ENCODE measurements at places on chromosomes 6 and 20.

DNA sequence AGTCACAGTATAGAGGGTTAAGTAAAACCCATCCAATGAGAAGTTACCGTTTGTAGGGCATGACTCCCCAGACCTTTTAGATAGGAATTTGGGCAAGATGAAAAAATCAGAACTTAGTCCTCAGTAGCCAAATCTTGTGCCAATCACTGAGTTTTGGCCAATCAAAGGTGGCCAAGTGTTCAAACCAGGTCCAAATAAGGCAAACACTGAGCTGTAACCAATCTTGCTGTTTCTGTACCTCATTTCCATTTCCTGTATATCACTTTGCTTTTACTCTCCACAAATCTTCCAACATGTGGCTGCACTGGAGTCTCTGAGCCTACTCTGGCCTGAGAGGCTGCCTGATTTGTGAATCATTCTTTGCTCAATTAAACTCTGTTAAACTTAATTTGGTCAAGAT is 81.8 kb upstream of the GPR6 start:
- peak; percentile 19 for DNase-seq

- peak; percentile 9 for DNase-seq
Observed at GRCh38 chr6:17022604-17023003, 79.2 kb upstream of the STMND1 start.

- peak; percentile 87 for DNase-seq
Observed at GRCh38 chr20:63955827-63956663, at the start of gene UCKL1. Gene UCKL1 (minus strand): TSS chr20:63956416. CDS start chr20:63956372, 44 bp downstream.

DNA sequence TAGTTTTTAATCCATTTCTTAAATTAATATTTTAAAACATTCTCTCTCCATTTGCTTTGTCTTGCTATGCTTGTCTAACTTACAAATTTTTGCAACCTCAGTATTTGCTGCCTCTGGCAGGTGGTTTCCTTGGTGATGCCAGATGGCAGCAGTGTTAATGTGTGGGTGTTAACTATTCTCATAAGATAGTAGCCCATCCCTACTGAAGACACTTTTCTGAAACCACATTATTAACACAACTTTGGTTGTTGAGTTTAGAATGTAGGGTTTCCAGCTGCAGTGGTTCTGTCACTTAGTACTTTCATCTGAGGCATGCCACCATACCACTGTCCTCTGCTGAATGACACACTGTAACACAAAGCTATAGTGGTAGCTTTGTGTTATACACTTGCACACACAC is 75.1 kb downstream of the MYO6 start:
- DNase-seq, result no peak

GRCh38 chr6:45667300-45667699 is 289.6 kb upstream of the SUPT3H start:
- DNase-seq, result no peak

- DNase-seq, result no peak
Observed at GRCh38 chr6:30364591-30364990, 19.6 kb downstream of the RPP21 start.

DNA sequence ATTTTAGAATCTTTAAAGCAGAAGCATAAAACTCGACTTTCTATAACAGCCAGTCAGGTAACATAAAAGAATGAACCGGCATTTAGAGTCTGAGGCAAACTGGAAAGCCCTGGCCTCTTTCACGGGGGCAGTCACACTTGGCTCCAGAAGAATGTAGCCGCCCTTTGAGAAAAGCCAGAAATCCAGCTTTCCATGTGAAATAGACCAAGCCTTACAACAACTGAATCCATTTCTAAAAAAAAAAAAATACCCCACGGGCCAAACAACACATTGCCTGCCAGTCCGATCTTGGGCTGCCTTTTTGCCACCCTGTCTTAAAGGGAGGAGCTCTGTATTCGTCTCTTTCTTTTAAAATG is 252.9 kb upstream of the TAB2 start:
- no peak for DNase-seq

DNA sequence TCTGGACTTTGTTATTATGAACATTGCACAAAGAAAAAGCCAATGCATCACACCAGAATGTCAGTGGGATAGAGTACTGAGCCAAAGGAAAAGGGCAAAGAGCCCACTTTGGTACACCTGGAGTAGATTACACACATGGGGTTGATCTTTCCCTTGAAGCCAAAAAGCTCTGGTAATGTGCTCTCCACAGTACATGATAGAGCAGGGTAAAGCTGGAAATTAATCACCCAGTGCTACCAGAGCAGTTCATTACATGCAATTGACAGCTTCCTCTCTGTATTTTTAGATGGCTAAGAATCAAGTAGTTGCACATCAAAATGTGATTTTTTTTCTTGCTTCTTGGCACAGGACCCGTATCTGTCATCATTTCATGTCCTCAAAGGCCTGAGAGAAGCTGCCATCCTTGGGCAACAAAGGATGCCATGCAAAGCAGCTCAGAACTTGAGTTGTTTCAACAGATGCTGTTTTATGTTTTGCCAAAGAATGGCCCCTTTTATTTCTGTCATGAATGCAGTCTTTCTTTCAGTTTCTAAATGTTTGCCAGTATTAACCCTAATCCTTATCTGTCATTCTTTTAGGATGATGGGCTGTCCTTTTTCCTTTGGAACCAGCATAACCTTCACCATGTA is 88.1 kb downstream of the HDGFL1 start:
- no peak for DNase-seq

DNA sequence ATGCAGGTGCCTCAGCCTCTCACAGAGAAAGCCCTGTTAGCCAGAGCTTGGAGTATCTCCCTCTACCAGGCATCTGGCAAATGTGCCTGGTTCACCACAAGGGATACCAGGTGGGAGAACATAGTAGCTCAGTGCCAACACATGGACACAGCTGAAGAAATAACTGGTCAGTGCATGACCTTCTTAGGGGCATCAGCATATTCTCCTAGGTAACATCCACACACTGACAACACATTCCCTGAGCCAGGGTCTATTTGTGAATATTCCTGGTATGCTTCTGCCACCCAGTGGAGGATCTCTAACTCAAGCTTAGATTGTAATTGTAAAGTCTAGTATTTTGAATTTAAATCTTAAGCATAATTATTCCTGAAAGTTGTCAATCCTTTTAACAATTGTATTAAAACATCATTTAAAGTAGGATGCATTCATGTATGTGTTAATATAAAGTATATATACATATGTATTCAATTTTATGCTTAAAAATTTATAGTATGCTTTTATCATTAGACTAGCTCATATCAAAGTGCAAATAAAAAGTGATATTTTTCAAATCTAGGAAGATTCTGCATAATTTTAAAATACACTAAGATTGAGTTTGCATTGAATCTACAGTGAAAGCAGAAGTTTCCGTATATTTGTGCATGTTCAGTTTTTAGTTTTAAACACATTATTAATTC is 45.3 kb upstream of the COL21A1 start:
- DNase-seq, result peak; percentile 64

DNA sequence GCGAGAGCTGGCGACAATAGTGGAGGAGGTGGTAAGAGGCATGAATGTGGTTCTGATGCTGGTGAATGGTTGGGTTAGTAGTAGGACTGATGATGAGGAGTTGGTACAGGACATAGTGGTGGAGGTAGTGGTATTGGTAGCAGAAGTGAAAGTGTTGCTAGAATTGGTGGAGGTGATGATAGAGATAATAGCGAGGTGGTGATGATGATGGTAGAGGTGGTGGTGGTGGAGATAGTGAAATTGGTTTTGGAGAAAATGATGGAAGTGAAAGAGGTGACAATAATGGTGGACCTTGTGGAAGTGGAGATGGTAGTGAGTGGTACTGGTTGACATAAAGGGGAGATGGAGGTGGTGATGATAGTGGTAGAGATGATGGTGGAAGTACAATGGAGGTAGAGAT is 360.2 kb upstream of the JAG1 start:
- DNase-seq, result no peak

DNA sequence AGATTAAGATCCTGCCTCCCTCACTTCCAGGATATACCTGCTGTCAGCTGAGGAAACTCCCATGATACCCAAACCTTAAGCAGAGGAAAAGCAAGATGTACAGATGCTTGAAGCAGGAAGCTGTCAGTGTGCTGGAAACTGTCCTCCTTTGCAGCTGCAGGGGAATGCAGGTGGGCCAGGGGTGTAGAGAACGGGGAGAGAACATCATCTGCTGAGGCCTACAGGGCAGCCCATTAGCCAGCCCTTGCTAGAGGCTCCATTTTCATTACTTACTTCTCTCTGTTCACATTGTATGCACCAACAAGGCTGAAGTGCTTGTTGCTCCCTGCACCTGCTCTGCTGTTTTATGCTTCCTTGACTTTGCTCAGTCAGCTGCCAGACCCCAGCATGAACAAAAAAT is 119.1 kb downstream of the PRND start:
- no peak for DNase-seq

All from fibroblast of skin of back (primary cell).